ENCODE measurements at places on chromosomes 7 and 10.

GRCh38 chr10:6563075-6563474, 17.0 kb downstream of the PRKCQ start:
- no peak for DNase-seq

- DNase-seq, result no peak
Observed at GRCh38 chr10:72503241-72503640, 122.6 kb downstream of the MICU1 start.

DNA sequence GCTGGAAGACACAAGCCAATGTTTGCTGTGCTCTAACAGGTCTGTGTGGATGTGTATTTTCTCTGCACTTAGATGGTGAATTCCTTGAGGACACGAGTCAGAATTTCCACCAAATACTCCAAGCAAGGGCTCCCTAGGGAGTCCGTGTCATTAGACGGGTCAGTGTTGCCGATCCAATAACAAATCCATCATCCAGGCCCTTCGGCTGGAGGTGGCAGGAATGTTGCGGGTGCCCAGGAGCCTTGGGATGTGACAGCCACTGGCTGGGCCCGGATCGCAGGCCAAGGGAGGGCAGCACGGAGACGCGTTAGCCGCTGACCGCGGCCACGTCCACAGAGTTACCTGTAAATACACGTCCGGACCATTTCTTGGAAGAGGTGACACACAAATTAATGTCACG, 186.8 kb downstream of the WDR37 start:
- DNase-seq, result no peak

GRCh38 chr7:155230169-155230593, 67.5 kb upstream of the INSIG1 start:
- no peak for DNase-seq

DNA sequence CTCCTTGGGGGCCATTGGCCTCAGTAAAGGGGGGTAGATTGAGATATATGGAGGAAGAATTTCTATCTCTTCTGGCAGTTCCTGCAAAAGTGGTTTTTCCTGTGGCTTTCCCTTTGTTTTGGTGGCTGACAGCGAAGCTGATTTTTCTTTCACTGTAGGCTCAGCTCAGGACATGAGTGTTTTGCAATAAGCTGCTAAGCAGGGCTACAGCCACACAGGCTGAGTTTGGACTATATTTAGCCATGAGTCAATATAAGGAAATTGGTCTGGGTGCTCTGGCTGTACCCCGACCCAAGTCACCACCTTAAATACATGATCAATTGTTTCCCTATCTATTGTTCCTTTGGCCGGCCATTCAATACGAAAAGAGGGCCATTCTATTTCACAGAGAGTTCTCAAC, 212.7 kb upstream of the KCND2 start:
- no peak for DNase-seq

- DNase-seq, result no peak
Observed at GRCh38 chr10:6023661-6024333, 38.4 kb downstream of the IL2RA start.

DNA sequence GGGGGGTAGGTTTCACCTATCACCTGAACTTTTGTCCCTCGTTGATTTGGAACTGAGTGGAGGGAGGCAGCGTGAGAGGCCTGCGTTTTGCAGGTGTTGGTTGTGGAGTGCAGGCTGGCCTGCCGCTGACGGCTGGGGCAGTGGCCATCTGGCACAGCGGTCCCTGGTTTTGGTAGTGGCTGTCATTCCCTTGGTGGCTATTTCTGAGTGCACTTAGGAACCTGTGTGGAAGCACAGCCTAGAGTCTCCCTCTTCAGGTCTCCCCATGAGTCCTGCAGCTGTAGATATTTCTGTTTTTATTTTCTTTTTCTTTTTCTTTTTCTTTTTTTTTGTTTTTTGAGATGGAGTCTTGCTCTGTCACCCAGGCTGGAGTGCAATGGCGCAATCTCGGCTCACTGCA, 129.2 kb downstream of the CUL2 start:
- DNase-seq, result no peak

DNA sequence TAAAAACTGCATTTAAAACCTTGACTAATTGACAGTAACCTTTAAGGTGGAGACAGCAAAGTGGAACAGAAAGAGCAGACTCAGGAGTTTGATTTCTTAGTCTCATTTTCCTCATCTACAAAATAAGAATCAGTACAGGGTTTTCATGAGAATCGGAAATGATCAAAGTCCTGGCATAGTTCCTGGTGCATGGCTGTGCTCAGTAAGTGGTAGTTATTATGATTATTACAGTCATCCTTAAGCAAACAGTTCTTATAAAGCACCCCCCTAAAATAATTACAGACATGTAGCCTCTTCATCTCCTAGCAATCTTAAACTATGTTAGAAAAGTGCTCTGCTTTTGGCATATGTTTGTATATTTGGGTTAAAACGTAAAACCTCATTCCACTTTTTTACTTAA, 18.0 kb downstream of the NEBL start:
- DNase-seq, result no peak

DNA sequence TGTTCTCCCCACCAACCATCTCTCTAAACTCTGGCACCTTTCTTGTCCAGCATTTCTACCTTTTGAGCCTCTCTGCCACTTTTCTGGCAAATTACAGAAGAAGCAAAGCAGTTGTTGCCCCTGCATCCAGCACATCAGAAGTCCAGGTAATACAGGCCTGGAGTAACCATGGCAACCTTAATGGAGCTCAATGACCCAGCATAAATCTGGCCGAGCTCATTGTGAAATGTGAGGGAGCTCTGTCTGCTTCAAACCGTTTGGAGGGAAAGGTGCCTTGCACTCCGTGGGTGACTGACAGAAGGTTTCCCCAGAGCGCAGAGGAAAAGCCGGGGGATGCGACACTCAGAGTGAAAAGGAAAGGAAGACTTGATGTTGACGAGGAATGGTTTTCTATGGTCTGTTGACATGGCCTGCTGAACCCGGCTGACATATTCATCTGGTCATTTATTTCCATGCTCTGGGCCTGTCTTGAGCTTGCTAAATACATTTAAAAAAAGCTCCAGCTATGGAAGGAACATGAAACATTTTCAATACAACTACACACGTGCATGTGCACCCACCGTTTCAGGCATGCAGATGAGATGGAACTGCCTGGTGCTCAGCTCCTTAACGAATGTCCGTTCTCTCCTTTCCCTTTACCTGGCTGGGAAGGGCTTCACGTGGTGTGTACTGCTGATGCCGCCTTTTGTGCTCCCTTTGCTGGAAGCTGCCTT, 74.9 kb downstream of the ADRA2A start:
- no peak for DNase-seq

DNA sequence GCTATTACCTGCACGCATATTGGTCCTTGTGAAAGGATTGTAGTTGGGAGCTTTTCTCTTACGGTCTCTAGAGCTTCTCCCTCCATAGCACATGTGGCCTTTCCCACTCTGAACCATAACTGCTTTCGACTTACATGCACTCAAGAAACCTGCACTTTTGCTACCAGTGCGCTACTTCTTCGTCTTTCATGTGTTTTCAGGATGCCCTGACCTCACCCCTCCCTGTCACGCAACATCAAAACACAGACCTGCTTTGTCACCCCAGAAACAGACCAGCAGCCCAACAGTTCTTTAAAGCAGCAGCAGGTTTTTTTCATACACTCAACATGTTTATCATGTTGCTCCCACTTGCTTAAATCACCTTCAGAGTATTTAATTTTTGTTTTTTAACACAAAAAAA, 243.5 kb upstream of the TCF7L2 start:
- no peak for DNase-seq

DNA sequence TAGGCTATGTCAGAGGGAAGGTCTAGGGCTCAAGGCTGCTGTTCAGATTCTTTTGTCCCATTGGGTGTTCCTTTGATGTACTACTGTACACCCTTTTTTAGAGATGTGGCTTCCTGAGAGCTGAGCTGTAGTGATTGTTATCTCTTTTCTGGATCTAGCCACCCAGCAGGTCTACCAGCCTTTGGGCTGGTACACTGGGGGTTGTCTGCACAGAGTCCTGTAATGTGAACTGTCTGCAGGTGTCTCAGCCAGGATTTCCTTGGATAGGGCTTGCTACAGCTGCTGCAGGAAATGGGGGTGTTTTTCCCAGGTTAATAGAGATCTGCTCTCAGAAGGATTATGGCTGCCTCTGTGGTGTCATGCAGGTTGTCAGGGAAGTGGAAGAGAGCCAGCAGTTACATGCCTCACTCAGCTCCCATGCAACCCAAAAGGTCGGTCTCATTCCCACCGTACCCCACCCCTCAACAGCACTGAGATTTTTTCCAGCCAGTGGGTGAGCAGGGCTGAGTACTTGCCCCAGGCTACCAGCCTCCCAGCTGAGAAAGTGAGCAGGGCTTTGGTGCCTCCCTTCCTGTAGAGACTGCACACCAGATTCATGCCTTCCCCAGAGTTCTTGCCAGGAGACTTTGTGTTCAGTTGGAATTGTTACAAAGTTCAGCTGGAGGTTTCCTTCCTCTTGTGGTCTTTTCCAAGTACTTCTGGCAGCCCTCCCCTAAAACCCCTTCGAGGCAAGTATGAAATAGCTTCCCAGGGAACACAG, 63.3 kb downstream of the ZNF107 start:
- no peak for DNase-seq

DNA sequence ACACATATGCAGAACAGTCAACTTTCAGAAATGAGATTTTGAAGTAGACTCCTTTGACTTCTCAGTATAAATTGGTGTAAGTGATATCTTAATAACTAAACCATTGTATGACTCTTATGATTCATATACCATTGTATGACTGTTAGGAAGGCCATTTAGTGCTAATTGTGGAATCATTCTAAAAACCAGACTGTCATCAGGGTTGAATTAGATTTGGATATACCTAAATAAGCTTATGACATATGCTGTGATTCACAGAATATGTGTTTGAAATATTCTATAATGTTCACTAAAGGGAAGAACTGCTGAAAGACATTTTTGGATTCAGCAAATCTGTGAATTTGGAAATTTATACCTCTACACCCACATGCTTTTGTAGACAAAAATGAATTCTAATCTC, 438.1 kb downstream of the MDFIC start:
- no peak for DNase-seq

GRCh38 chr7:65731562-65732035, 141.3 kb upstream of the VKORC1L1 start:
- peak; percentile 19 for DNase-seq

DNA sequence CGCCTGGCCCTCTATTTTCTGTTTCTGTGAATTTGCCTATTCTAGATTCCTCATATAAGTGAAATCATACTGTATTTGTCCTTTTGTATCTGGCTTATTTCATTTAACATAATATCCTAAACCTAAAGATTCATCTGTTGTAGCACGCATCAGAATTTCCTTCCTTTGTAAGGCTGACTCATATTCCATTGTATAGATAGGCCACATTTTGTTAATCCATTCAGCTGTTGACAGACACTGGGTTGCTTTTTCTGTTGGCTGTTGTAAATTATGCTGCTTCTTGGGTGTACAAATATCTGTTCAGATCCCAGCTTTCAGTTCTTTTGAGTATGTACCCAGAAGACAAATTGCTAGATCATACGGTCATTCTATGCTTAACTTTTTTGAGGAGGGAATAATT, 28.8 kb upstream of the CUL1 start:
- DNase-seq, result no peak

- DNase-seq, result no peak
Observed at GRCh38 chr10:17648243-17649035, 4.5 kb downstream of the STAM start.

GRCh38 chr7:159109653-159110035, 35.0 kb downstream of the VIPR2 start:
- peak; percentile 73 for DNase-seq

DNA sequence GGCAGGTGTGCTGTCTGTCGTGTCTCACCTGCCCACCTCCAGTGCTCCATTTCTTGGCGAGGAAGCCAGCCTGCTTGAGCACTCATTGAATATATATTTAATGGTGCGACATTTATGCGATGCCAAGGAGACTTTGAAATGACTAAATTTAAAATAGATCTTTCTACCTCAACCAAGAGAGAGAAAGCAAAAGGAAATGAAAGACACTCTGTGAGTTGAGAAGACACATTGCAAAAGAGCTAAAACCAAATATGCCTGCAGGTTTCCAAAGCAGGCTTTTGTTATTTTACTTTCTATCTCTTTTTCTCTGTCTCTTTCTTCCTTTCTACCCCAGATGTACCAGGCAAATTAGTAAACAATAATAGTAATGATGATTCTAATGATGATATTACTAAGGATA, 53.6 kb upstream of the AOAH start:
- no peak for DNase-seq

- DNase-seq, result no peak
Observed at GRCh38 chr10:70543911-70544310, 58.6 kb downstream of the PRF1 start.

GRCh38 chr7:77958436-77958835, 159.9 kb downstream of the PHTF2 start:
- DNase-seq, result peak; percentile 88

DNA sequence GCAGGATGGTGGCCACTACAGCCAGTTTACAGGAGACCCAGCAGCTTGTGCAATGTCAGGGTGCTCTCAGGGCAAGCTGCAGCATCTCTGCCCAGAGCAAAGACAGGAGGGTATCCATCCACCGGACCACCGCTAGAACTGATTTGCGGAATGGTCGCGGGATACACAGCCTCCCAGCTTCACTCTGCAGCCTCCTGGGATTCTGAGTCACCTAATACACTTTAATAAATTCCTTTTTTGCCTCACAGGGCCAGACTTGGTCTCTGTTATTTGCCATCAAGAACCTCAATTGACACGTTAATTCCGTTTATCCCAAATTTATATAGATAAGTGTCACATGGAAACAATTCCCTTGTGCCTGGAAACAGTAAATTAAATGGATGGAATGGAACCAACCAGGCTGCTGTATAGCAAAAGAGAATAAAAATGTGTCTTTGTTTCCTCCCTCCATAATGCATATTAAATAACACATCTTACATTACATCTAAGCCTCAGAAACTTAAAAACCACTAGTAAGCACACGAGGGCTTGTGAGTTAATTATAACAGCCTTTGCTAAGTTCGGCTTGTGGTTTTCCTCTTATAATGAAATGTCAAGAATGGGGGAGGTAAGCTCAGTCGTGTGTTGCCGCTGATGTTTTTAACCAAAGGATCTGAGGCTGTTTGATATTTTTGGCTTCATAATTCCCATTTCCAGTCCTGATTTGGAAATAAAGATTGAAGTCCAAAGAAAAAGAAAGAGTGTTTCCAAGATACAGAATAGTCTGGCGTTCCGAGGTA, 52.1 kb downstream of the ADRB1 start:
- no peak for DNase-seq

GRCh38 chr7:151871189-151871735, 5.7 kb downstream of the PRKAG2 start:
- DNase-seq, result no peak

Data from DMS79 treated with DMSO at 0.1 percent for 48 hours (cell line).